Stimulated activated naive CD4-positive, alpha-beta T cell treated with Interleukin-2 at 50 U/mL for 16 hours (primary cell): ENCODE measurements at places on chromosomes 11 and 22.

DNA sequence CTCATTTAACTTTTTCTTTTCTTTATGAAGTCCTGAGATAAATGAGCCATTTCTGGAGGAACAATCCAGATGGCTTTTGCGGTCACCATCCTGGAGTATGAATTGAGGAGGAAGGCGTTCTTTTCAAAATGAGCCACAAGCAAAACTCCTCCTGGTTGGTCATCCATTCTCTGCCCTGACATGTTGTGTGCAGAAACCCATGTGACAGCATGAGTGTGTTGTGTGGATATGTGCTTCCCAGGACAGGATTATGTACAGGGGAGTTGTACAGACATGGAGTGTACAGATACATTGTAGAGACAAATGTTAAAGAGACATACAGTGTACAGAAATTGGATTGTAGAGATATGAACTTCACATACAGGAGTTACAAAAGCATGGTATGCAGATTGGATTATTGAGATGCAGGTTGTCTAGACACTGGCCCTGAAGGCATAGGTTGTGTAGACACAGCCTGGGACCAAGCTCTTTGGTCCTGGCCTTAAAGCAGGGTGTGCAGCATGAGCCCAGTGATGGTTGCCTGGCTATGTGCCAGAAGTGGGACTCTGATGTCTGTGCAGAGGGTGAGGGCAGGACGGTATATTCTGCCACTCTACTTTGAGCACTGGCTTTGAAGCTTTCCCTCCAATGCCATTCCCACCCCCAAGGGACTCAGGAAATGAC, 178.5 kb upstream of the ZBED5 start:
- no peak for DNase-seq

GRCh38 chr11:87775036-87775435, 400.2 kb downstream of the RAB38 start:
- DNase-seq = no peak

- DNase-seq = no peak
Observed at GRCh38 chr11:125292100-125292499, 127.5 kb downstream of the PKNOX2 start.

DNA sequence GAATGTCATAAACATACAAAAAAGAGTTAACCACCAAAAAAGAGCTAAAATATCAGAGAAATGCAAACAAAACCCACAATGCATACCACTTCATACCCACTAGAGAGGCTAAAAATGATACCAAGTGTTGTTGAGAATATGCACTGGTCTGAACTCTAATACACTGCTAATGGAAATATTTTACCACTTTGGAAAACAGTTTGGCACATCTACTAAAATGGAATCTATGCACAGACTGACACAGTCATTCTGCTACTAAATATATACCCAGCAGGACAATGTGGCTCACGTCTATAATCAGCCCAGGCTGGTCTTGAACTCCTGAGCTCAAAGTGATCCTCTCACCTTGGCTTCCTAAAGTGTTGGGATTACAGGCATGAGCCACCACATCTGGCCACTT, 18.0 kb downstream of the MAPK1 start:
- no peak for DNase-seq

GRCh38 chr11:128733440-128734102, 39.7 kb downstream of the FLI1 start:
- DNase-seq = no peak
